ENCODE measurements at places on chromosomes 12 and 14.

- DNase-seq: no peak
Measured at GRCh38 chr14:97458661-97459579, 661.7 kb downstream of the VRK1 start.

- DNase-seq: no peak
Measured at GRCh38 chr12:114269153-114269552, 136.8 kb downstream of the TBX5 start.

DNA sequence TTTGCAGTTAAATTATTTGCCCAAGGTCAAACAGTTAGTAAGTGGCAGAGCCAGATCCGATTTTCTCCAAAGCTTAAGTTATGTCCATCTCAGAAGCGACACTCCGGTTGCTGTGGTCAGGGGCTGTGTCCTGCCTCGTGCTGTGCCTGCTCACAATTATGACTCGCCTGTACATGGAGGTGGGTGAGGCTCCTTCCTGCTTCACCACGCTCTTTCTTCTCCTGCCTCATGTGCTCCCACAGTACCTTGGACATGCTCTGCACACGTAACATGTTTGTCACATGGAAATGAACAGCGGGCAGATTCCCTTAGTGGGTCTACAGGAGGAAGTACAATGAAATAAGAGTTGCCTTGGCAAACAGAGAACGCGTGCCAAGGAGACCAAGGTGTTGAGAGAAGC, 62.2 kb upstream of the CCND2 start:
- no peak for DNase-seq

- DNase-seq: no peak
Measured at GRCh38 chr12:119204671-119205285, 26.0 kb downstream of the HSPB8 start.

- no peak for DNase-seq
Measured at GRCh38 chr14:54332490-54332889, 64.3 kb upstream of the CDKN3 start.

- DNase-seq: no peak
Measured at GRCh38 chr14:83870546-83871270, 1659.2 kb upstream of the FLRT2 start.

DNA sequence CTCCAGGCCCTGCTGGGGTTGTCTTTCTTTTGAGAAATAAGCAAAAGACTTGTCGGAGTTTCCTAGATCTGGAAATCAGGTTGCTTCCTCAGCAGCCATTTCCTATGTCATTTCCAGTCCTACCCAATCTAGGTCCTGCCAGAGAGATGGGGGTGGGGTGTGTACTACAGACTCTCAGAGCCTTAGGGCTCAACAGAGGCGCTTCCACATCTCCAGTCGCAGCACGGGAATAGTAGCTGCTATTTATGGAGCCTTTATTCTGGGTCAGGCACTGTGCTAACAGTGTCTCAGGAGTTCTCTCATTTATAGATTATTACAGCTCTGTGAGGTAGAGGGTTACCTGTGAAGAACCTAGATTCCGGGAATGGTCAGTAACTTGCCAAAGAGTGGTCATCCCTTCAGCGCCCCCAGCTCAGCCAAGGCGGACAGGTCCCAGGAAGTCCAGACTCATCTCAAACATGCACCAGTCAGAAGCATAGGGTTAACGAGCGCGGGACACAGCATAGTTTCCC, 21.9 kb downstream of the DHRS2 start:
- no peak for DNase-seq

DNA sequence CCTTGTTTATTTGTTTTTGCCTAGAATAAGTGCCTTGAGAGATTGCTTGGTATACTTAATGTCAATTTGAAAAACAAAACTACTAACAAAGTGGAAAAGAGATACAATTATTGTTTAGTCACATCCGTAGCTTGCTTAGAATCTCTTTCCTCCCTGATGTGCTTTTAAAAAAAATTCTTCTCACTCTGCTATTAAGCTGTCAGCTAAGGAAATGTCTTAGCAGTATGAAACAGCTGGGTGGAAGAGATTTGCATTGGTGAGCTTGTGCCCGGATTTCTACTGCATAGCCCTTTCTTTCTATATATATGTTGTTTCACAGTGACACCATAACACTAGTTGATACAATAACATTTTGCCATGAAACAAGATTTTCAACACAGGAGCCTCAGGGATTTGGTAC, 229.4 kb upstream of the RGS6 start:
- no peak for DNase-seq

- DNase-seq: no peak
Measured at GRCh38 chr12:46456356-46457334, 84.1 kb upstream of the SLC38A2 start.

GRCh38 chr12:25497021-25497420, 56.1 kb downstream of the LMNTD1 start:
- no peak for DNase-seq

GRCh38 chr14:105519946-105520698, 6.3 kb upstream of the TMEM121 start:
- DNase-seq: no peak

DNA sequence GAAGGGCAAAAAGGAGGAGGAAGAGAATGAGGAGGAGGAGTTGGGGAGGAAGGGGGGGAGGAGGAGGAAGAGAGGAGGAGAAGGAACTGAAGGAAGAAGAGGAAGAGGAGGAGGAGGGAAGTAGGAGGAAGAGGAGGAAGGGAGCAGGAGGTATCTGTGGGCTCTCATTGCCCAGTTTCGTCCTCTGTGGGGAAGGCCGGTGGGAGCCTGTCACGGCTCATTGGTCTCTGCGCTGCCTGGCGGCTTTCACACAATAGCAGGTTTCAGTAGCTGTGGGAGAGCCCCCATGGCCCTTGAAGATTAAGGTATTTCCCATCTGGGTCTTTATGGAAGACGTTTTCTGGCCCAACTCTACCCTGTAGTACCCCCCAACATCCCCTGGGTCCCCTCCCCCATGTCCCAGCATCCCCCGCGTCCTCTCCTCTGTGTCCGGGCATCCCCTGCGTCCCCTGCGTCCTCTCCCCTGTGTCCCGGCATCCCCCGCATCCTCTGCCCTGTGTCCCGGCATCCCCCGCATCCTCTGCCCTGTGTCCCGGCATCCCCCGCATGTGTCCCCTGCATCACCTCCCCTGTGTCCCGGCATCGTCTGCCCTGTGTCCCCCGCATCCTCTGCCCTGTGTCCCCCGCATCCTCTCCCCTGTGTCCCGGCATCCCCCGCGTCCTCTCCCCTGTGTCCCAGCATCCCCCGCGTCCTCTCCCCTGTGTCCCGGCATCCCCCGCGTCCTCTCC, 278.2 kb upstream of the SFSWAP start:
- DNase-seq: no peak

- no peak for DNase-seq
Measured at GRCh38 chr14:61477712-61478462, 156.5 kb downstream of the PRKCH start.

DNA sequence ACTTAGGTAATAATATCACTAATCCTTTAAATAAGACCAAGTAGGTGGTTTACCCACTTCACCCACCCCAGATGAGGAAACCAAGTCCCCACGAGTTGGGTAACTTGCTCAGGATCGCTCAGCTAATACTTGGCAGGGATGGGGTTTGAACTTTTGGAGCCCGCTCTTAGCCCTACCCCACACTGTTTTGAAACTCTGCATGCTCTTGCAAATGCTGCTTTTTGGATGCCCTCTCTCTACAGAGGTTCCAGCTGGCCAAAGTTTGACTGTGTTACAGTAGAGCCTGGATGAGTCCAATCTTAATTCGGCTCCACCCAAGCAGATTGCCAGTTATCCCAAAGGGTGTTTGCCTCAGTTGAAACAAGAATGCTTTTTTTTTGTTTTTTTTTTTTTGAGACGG, 6.8 kb downstream of the PLEKHG3 start:
- no peak for DNase-seq

DNA sequence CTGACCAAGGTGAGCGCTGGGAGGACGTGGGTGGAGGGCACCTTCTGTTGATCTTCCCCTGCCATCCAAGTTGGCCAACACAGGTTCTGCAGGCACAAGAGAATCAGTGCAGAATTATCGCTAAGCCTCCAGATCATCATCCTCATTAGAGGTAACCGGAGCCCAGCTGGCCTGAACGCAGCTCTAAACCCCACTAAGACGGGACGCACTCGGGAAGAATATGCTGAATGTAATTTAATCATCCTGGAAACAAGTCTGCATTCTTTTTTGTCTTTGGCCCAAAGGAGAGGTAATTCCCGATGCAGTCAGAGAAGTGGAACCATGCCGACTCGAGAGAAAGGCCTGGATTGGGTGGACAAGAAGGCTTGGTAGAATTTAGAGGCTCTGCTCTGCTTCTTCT, 111.0 kb upstream of the GSC start:
- no peak for DNase-seq

DNA sequence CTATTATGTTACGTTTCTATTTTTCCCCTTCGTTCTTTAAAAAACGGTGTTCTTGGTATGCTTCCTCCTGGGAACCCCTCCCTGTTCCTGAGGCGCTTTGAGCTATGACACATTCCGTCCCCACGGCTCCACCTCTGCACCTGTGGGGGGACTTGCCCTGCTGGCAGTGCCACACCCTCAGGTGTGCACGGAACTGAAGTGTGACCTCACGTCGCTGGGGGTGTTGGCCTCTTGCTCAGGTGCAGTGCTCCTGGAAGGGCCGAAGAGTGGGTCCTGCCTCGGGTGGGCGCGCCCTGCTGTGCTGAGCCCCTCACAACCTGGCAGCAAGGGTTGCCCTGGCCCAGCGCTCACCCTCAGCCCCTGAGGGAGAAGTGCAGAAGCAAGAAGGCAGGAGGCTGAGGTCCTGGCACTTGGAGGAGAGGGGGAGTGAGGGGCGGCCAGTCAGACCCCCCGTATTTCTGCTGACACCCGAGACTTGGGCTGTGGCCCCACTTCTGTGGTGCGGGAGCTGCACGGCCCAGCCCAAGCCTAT, 4.9 kb downstream of the AMN start:
- no peak for DNase-seq

DNA sequence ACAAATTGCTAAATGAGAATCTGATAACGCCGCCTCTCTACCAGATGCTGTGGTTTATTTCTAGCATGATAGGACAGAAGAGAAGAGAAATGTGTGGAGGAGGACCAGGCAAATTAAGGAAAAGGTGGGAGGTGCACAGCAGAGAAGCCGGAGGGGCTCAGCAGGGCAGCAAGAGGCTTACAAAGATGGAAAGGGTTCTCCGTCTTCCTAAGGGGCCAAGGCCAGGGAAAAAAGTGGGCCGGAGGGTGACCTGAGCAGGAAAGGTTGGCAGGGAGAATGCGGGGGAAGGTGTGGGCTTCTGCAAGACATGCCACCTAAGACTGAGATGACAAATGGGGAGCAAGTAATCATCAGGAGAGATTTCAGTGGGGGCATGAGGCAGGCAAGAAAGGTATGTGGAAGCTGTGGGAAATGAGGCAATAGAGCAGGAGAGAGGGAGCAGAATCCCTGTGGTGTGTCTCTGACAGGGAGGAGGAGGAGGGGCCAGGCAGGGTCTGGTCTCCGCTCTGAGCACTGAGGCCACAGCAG, 18.7 kb downstream of the MANSC1 start:
- no peak for DNase-seq

- DNase-seq: no peak
Measured at GRCh38 chr12:119060847-119061796, 79.8 kb downstream of the SRRM4 start.

GRCh38 chr12:132537049-132537448, 47.1 kb downstream of the FBRSL1 start:
- DNase-seq: no peak

DNA sequence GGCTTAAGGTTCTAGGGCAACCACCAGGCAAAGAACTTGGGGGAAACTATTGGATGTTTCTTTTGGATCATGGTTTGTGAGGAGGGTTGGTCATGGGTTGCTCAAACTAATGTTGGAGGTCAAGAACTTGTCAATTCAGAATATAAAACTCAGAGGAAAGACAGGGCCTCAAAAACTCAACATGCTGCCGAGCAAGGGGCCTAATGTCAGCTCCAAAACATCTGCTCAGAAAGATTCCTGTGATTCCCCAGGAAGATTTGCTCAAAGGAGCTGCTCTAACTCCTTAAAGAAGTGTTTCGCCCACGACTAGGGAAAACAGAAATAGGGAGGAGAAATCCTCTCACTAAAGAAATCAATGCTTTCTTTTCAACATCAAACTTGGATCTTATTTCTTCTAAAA, 3.7 kb upstream of the IGF1 start:
- DNase-seq: no peak

- DNase-seq: no peak
Measured at GRCh38 chr12:11798856-11799501, 149.5 kb downstream of the ETV6 start.

DNA sequence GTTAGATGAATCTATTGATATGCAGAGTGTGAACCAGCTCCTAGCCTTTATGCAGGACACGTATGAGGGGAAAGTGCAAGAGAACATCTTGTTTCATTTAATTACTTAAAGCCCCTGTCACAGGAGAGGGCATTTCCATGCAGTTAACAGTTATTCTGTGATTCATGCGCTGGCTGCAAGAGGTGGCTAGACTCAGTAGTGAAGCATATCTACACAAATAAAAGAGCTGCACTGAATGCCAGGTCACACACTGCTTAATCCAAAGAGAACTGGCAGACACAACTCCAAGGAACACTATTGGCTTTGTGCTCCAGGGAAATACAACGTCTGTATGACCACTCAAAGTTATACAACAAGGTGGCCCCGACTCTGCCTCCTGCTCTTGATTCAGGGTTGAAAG, 394.1 kb downstream of the C12orf75 start:
- no peak for DNase-seq

DNA sequence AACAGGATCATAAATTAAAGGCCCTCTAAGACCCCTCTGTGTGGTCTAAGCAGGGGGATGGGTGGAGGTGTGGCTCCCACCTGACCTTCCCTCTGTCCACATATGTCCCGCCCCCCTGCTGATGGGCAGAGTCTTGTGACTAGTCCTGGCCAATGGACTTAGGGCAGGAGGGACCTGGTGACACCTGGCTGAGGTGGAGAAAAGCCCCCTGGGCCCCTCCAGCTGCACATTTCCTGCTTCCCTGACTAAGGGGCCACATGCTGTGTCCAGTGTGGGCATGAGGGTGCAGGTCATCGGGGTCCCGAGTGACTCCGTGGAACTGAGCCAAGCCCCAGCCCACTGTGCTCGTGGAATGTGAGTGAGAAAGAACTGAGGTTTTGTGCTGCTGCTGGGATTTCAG, 254.7 kb downstream of the ADGRD1 start:
- DNase-seq: no peak

- DNase-seq: no peak
Measured at GRCh38 chr12:16526693-16527092, 79.3 kb downstream of the LMO3 start.

DNA sequence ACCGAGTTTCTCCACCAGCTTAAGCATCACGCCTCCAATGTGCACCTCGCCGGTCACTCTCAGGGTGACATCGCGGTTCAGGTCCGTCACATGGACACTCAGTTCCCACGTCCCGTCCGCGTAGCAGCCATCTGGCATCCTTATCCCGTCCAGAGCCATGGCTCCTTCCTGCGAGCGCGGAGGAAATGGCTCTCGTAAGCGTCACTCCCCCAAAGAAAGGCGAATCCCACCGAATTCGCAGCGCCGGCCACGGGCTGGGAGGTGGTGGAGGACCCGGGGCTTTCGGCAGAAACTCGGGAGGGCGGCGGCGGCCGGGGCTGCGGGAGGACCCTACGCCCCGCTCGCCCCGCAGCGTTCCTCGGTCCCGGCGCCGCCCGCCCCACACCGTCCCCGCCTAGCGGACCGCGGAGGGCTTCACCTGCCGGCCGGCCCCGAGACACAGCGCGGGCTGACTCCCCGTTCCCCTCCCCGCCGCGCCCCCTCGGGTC, 396 bp downstream of the FERMT2 start:
- no peak for DNase-seq

GRCh38 chr14:56099081-56099797, 19.0 kb upstream of the PELI2 start:
- no peak for DNase-seq

All from AG09309 (cell line).